ENCODE measurements at places on chromosomes 12 and 14. TPM values are rescaled to one million over a fixed set of nuclear protein-coding genes. Genes with fewer than 3 reads are reported as not detected.

DNA sequence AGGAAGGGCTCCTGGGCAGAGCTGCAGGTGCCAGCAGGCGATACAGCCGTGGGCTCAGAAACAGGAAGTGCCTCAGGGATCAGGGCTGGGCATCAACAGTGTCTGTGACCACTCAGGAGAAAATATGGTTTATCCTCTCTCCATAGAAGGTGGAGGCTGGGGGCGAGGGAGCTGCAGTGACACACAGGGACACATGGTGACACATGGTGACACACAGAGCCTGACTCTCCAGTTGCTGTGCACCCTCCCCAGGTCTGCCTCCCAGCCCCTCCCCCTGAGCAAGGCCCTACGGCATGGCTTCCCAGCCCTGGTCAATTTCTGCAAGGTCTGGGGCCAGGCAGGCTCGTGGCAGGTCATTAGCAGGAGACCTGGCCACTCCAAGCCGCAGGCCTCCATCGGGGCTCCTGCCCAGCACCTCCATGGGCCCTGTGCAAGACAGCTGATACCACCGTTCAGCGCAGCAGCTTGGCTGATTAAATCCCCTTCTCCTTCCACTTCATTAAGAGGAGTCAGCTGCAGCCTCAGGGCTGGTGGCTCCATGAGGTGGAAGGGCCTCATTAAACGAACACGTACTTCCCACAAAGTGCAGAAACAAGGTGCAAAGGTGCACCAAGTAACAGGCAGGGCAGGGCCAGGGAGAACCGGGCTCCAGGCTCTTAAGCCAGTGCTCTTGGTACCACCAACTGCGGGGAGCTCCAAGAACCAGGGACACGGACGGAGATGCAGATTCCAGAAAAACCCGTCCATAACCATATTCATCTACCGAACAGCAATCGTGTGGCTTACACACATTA lies 60.7 kb downstream of the CCNK start:
- H3K36me3 ChIP-seq = no peaks in the 10 kb centered on the region
- H3K27ac ChIP-seq = no peak overlapping the region
- H3K4me1 ChIP-seq = peaks cover 49% of the 10 kb centered on the region

DNA sequence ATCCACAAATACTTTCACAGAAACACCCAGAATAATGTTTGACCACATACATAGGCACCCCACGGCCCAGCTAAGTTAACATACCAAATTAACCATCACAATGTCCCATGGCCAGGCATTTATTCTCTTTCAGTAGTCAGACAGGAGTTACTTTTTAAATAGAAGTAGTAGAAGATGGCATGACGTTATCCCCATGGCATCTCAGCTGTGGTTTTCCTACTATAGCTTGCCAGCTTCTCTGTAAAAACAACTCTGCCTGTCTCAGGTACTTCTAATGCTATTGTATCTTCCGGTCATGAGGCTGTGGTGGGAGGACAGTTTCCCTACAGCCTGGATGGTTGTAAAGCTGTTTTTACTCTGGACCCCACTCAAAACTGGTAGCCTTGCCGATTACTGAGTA lies 19.3 kb downstream of the CTSG start:
- DNase-seq = no peak
- H3K4me1 ChIP-seq = no peaks in the 10 kb centered on the region
- H3K36me3 ChIP-seq = no peaks in the 10 kb centered on the region
- H3K4me3 ChIP-seq = no peak overlapping the region

GRCh38 chr14:36430662-36431084 lies 89.4 kb downstream of the NKX2-1 start:
- no peak overlapping the region for H3K4me3 ChIP-seq
- no peaks in the 10 kb centered on the region for H3K36me3 ChIP-seq
- no peaks in the 10 kb centered on the region for H3K27me3 ChIP-seq
- no peak overlapping the region for H3K27ac ChIP-seq

Gene GPX2
- 0.56 TPM for total RNA-seq

DNA sequence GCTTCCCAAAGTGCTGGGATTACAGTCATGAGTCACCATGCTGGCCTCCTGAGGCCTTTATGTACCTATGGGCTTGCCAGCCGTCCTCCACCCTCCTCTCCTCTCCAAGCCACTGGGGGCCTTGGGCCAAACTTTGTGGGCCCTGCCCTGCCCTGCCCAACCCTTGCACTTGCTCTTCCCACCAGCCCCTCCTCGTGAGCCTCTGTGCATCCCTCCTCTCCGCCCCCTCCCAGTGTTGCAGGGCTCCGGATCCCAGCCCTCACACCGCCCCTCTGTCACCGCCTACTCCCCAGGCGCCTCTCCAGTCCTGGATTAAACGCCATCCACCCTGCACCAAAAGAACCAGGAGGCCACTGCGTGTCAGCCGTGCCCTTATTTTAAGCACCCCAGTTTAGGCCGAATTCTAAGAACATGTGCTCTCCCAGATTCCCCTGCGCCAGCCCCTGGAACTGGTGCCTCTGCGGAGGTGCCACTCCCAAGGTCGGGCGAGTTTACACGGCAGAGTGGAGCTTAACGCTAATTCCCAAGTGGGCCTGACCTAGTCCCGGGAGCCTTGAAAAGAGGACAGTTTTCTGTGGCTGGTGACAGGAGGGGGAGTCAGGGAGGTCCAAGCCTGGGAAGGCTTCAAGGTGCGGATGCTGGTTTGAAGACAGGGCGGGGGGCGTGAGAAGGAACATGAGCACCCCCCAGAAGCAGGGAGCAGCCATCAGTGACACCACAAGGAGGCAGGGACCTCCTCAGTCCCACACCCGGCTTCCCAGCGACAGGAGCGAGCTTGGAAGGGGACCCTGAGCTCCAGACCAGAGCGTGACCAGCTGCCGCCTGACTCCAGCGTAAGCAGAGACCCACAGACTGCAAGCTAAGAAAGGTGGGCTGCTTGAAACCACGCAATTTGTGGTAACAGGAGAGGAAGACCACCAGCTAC lies 21.2 kb upstream of the CDCA4 start:
- no peaks in the 10 kb centered on the region for H3K36me3 ChIP-seq
- H3K4me1 ChIP-seq = no peaks in the 10 kb centered on the region
- H3K27me3 ChIP-seq = no peaks in the 10 kb centered on the region
- no peak overlapping the region for H3K27ac ChIP-seq
- no peak for DNase-seq
- no peak overlapping the region for H3K4me3 ChIP-seq

GRCh38 chr14:70807898-70808415 lies 1.4 kb downstream of the MAP3K9 start:
- no peaks in the 10 kb centered on the region for H3K36me3 ChIP-seq
- H3K27me3 ChIP-seq = no peaks in the 10 kb centered on the region
- DNase-seq = no peak
- H3K4me1 ChIP-seq = peaks cover 11% of the 10 kb centered on the region
- H3K27ac ChIP-seq = no peak overlapping the region

GRCh38 chr12:124508381-124509079 lies 58.9 kb downstream of the NCOR2 start:
- H3K27me3 ChIP-seq = no peaks in the 10 kb centered on the region
- H3K4me1 ChIP-seq = peaks cover 62% of the 10 kb centered on the region

DNA sequence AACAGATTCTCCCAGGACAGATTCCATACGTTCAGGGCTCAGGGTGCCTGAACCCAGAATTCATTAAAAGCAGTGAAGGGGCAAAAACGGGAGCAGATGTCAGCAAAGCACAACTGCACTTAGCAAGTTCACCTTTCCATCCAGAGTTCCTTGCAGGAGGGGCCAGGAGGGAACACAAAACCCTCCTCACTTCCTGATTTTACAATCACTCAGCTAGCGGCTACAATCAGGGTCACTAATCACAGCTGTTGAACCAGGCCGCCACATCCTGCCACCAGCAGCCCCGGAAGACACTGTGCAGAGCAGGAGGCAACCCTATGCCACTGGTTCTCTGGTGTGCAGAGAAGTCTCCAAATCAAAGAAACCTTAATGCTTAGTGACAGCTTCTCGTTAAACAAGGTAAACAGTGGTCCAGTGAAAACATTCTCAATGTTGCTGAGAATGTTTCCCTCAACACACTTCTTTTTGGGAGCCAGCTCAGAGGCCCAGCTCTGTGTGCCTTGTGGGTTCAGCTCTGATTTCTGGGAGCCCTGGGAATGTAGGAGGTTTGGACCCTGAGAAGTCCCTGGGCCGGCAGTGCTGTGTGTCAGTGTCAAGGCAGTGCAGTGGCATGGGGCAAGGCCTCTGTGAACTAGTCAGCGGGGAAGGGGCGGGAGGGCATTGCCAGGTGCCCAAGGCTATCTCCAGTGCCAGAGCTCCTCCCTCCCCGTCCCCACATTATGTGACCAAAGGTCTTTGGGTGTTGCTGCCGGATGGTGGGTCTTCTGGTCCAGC lies 54.5 kb downstream of the VCPKMT start:
- no peak for DNase-seq
- H3K36me3 ChIP-seq = no peaks in the 10 kb centered on the region
- no peaks in the 10 kb centered on the region for H3K27me3 ChIP-seq
- H3K4me1 ChIP-seq = peaks cover 34% of the 10 kb centered on the region

GRCh38 chr12:124856842-124857178 lies 6.9 kb downstream of the SCARB1 start:
- H3K4me3 ChIP-seq = no peak overlapping the region
- DNase-seq = no peak

Gene TOMM20L
- not detected for total RNA-seq

Gene IFI27L1
- 23.8 TPM for total RNA-seq

Gene CD4
- total RNA-seq = 0.27 TPM

DNA sequence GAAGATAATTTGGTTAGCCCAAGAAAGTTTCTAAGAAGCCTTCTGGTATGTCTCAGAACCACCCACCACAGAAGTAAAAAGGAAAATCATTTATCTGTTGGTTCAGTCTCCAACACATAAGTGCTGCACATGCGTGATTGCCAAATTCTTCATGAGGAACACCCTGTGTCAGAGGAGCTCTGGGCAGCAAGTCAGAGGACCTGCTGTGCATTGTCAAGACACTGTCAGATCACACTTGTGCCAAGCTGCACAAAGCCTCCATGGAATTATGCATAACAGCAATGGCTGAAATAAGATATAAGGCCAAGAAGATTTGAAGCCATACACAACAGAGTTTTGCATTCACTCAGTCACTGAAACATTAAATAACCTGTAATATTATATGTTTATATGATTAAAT lies 1304.7 kb upstream of the FLRT2 start:
- no peaks in the 10 kb centered on the region for H3K27me3 ChIP-seq
- no peak overlapping the region for H3K27ac ChIP-seq
- H3K4me1 ChIP-seq = no peaks in the 10 kb centered on the region
- DNase-seq = no peak
- H3K4me3 ChIP-seq = no peak overlapping the region

Gene MYO1A
- total RNA-seq = 0.29 TPM

GRCh38 chr12:6605421-6606330 lies 1.5 kb downstream of the CHD4 start:
- peak; percentile 16 for DNase-seq
- H3K27me3 ChIP-seq = no peaks in the 10 kb centered on the region
- H3K27ac ChIP-seq = peak overlapping the region; percentile 85
- peaks cover 23% of the 10 kb centered on the region for H3K4me1 ChIP-seq
- H3K4me3 ChIP-seq = peak overlapping the region; percentile 87

GRCh38 chr12:22787557-22787956 lies 162.6 kb downstream of the ETNK1 start:
- no peaks in the 10 kb centered on the region for H3K4me1 ChIP-seq
- no peak overlapping the region for H3K27ac ChIP-seq
- H3K36me3 ChIP-seq = no peaks in the 10 kb centered on the region
- H3K27me3 ChIP-seq = no peaks in the 10 kb centered on the region
- DNase-seq = no peak

GRCh38 chr12:116133149-116133548 lies 144.3 kb downstream of the MED13L start:
- no peak overlapping the region for H3K4me3 ChIP-seq
- H3K4me1 ChIP-seq = peaks cover 23% of the 10 kb centered on the region
- no peaks in the 10 kb centered on the region for H3K27me3 ChIP-seq
- H3K27ac ChIP-seq = peak overlapping the region; percentile 37
- H3K36me3 ChIP-seq = no peaks in the 10 kb centered on the region
- DNase-seq = no peak

DNA sequence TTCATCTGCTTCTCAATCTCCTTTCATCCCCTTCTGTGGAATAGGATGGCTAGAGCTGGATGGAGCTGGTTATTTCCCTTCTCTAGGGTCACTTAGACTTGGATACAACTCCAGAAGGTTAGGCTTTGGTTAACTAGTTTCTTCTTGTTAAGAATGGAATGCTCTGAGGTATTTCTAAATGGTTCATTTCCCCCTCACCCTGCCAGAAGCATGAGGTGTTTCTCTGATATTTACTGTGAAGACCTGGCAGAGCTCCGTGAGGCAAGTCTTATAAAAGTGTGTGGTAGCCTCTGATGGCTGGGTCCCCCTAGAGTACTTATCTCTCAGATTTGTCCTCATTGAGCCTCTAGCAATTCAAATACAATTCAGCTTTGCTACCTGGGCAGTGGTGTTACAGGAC lies 207.9 kb downstream of the SLC16A7 start:
- H3K27me3 ChIP-seq = no peaks in the 10 kb centered on the region
- no peak overlapping the region for H3K4me3 ChIP-seq
- H3K4me1 ChIP-seq = no peaks in the 10 kb centered on the region
- no peak for DNase-seq
- no peak overlapping the region for H3K27ac ChIP-seq

DNA sequence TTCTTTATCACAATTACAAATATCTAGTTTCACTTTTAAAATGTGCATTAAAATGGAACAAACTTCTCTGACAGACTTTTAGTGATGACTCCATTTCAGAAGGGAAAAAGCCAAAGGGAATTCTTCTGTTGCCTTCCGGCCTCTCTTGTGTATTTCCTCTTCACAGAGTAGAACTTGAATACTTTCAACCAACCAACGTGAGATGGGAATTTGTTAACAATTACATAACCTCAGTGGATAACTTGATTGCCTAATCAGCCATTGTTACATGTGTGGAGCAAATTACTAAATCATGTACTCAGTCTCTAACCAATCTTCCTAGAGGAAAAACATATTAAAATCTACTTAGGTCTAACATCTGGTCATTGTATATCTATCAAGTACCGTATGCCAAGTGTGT lies 291.1 kb downstream of the SYT1 start:
- no peak overlapping the region for H3K27ac ChIP-seq
- H3K4me3 ChIP-seq = no peak overlapping the region
- no peaks in the 10 kb centered on the region for H3K4me1 ChIP-seq
- DNase-seq = no peak
- H3K36me3 ChIP-seq = no peaks in the 10 kb centered on the region

GRCh38 chr14:104360501-104360900 lies 219.1 kb upstream of the C14orf180 start:
- no peaks in the 10 kb centered on the region for H3K27me3 ChIP-seq
- H3K4me3 ChIP-seq = no peak overlapping the region
- no peak for DNase-seq

- H3K4me1 ChIP-seq = no peaks in the 10 kb centered on the region
- H3K27me3 ChIP-seq = no peaks in the 10 kb centered on the region
- no peak overlapping the region for H3K27ac ChIP-seq
- no peak for DNase-seq
- H3K4me3 ChIP-seq = no peak overlapping the region
Measured at GRCh38 chr14:64026600-64026999, 173.8 kb downstream of the SYNE2 start.

GRCh38 chr12:66692170-66692569 lies 13.3 kb upstream of the GRIP1 start:
- no peaks in the 10 kb centered on the region for H3K27me3 ChIP-seq
- no peak overlapping the region for H3K27ac ChIP-seq
- H3K4me3 ChIP-seq = no peak overlapping the region
- no peaks in the 10 kb centered on the region for H3K4me1 ChIP-seq

Gene RNF212B
- total RNA-seq = not detected
